Iris pigment epithelial cell (primary cell): ENCODE measurements at places on chromosomes 13 and 19.

GRCh38 chr19:17866312-17866963 lies 5.3 kb upstream of the SLC5A5 start:
- no peak for DNase-seq

DNA sequence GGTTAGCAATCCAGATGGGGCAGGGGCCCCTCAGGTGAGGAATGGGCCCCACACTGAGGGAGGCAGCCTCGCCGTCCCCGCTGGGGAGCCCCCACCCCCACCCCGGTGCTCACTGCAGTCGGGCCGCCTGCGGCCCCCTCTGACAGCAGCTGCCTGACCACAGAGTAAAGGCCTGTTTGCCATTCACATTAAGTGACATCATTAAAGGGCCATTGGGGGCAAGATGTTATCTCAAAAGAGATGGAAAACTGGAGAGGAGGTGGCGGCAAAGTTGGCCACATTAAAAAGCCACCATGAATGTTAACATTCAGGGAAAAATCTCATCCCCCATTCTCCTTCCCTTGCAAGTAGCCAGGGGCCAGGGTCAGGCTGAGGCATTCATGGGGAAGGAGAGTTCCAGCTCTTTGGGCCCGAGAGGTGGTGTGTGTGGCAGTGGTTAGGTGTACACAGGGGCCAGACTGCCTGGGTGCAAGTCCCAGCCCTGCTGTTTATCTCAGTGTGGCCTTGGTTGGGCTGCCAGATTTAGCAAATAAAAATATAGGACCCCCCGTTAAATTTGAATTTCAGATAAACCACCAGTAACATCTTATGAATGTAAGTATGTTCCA lies 20.9 kb downstream of the VSTM2B start:
- no peak for DNase-seq

DNA sequence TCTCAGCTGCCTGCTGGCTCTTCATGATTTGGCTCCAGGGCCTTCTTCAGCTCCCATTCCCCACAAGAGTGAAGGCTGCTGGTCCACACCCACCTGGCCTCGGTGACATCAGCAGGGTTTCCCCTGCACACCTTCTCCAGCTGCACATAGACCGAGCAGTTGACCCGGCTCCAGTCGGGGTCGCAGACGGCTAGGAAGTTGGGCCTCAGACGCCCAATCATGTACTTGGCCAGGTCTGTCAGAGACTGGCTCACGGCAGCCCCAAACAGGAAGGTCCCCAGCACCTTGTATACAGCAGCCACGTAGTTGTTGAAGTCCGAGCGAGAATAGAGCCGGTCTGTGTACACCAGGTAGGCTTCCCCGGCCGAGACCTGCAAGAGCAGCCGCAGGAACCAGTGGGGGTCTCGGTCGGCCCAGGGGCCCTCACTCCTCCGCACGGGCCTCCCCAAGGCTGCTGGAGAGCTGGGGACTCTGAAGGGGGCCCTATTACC lies 3.8 kb downstream of the PLPP2 start:
- no peak for DNase-seq

GRCh38 chr19:1254081-1254527 lies 5.7 kb downstream of the MIDN start:
- peak; percentile 21 for DNase-seq

DNA sequence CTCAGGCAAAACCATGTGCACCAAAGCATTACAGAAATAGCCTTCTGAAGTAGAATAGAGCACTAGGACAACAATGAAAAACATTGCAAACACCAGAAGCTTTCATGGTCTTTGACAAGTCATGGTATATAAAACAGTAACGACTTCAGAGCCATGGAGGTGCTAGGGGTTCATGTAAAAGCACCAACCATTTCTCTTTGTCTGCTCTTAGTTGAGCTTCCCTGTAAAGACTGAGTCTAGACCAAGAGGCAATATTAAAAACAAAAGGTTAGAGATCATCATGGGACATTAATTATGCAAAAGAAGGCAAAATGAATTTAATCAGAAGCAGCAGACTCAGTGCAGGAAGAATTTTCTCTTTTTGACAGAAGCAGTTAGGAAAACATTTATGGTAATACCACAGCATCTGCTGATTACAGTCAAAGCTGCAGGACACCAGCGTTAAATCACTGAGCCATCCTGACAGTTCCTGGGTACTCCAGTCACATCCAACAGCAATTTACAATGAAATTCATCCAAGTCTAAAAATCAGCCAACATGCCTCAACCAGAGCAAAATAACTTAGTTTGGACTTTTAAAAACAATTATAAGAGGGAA lies 476.8 kb downstream of the DIAPH3 start:
- no peak for DNase-seq

GRCh38 chr19:47231215-47232054 lies 436 bp upstream of the BBC3 start:
- DNase-seq: peak; percentile 94

- no peak for DNase-seq
Observed at GRCh38 chr13:21938168-21938567, 267.3 kb downstream of the FGF9 start.

DNA sequence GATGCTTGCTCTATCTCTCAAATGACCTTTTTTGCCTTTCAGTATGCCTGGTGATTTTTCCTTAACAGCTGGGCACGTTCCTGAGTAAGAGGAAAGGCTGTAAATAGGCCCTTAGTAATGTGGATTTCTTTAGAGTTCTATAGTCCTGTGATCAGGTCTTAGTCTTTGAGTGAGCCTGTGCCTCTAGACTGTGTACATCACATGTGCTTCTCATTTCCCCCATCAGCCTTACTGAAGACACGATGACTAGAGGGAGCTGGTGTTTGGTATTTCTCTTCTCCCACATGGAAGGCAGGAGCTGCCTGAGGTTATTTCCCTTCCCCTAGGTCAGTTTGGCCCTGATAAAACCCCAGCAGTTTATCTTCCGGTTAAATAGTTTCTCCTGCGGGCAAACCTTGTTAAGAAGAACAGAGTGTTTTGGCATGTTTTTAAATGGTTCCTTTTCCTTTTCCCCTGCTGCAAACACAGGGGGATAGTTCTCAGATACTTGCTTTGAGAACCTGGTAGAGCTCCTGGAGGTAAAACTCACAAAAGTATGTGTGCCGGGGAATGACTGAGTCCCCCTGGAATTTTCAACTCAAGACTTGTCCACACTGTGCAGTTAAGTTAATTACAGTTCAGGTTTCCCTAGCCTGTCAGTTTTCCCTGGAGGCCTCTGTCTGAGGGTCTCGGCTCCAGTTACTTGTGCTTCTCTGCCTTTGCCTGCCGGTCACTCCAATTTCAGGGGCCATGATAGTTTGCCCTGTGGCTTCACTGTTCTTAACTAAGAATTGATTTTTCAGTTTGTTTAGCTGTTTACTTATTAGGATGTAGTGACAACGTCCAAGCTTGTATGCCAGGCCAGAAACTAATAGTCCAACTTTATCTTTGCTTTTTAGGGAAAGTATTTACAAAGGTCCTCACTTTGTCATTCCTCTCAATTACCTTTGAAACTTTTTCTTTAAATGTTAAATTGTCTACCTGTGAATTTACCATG lies 94.4 kb downstream of the URI1 start:
- peak; percentile 48 for DNase-seq

- DNase-seq: no peak
Observed at GRCh38 chr19:17337675-17338432, 501 bp downstream of the GTPBP3 start.

- peak; percentile 14 for DNase-seq
Observed at GRCh38 chr13:61084988-61085387, 330.7 kb downstream of the PCDH20 start.

DNA sequence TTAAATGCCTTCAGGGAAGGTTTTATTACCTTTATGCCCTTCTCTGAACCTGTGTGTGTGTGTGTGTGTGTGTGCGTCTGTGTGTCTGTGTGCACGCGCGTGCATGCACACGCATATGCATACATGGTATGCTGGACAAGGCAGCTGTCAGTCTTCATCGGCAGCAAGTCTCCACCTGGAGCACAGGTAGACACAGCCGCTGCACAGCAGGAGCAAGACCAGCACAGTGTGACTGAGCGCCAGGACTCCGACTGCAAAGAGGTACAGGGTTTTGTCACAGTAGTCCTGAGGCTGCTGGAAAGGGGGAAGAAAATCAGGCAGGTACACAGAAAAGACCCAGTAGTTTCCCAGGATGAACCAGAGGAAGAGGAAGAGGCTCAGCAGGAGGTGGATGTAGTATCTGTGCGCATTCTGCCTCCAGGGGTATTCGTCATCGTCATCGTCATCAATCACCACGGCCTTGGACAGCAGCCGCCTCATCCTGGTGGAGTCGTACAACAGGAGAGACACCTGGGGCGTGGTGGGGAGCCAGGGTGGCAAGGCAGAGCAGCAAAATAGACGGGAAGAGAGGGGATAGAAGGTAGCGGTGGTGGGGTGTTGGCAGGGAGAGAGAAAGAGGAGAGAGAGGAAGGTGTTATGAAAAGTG lies 12.8 kb upstream of the DHRS12 start:
- no peak for DNase-seq

DNA sequence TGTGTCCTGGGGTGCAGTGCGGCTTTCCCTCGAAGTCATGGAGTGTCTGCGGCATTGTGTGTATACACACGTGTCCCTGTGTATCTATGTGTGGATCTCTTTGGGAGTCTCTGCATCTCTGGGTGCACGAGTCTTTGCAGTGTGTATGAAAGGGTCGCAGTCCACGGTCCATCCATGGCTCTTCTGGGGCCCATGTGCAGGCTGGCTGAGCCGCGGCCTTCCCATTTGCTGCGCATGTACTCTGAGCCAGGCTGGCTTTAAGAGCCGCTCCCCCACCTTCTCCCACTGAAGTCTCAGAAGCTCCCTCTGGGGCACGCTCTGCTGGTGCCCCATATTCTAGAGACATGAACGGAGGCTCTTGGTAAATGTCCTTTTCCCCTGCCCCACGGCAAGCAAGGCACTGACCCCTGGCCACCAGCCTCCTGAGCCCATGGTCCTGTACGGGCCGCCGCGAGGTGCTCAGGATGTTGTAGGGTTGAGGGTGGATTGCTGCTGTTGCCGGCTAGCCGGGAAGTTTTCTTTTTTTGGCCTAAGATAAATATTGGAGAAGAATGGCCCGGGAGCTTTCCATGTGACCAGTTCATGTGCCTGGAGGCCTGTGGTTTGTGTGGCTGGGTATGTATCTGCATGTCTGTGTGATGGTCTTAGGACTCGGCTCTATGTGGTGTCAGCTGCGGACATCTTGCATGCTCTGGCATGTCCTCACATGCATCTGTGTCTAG lies 31.9 kb downstream of the PAK4 start:
- DNase-seq: peak; percentile 16

- peak; percentile 83 for DNase-seq
Observed at GRCh38 chr19:3275583-3276340, 51.3 kb downstream of the CELF5 start.

GRCh38 chr19:5048727-5049553 lies 80.0 kb downstream of the KDM4B start:
- DNase-seq: peak; percentile 62

DNA sequence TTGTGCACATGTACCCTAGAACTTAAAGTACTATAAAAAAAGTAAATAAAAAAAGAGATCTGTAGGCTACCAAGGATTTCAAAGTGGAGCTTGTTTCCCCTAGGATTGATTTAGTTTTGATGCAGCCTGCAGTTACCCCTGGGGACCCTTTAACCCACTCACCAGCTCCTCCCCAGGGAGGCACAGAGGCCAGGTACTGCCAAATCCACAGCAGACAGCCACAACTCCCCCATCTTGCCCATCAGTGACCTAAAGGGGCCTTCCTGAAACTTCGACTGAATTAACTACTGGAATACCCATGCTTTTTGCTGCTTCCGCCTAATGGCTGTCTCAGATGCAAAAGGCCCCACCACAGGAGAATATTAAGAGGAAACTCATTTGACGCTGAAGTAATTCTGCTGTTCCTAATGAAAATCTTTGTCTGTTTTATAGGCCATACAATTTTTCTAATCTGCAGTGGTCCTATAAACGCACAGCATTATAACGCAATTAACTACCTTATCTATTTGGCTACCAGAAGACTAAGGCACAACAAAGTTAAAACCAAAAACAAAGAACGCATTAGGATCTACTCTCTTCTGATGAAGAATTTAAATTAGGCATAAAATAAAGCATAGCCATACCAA lies 95.0 kb downstream of the FOXO1 start:
- no peak for DNase-seq

GRCh38 chr19:31541396-31541795 lies 192.2 kb upstream of the TSHZ3 start:
- no peak for DNase-seq

DNA sequence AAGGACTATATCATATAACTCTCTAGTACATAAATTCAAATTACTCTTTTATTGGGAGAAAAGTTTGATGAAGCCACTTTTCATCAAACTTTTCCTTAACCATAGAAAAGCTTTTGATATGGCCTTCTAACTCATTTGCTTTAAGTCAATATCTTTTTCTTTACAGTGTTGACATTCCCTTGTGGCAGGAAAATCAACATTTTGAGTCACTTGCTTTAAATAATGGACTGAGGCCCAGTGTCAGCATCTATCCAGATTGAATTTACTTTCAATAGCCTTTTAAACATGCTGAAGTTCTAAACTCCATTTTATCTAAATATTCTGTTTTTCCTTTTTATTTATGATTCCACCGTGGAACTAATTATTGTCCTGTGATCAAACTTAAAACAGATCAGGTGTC lies 62.7 kb downstream of the PCDH9 start:
- DNase-seq: no peak
